Osteoblast (primary cell): ENCODE measurements at places on chromosomes 5 and 9. TPM values are rescaled to one million over a fixed set of nuclear protein-coding genes. Genes with fewer than 3 reads are reported as not detected.

DNA sequence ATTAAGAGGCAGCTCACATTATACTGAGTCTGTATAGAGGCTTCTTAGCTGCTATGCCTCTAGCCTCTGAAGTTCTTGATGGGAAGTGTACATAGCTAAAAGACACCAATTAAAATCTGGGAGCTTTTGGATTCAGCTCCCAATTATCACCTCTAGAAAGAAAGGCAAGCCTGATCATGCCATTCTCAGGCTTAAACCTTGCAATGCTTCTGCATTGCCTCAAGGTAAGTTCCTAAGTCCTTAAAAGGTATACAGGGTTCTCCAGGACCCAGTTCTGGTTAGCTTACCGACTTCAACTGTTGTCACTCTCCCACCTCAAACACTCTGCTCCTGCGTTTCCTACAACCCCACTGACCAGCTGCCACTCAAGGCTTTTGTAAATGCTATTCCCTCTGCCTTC, 17.5 kb upstream of the CCL28 start:
- H3K27me3 ChIP-seq: no peaks in the 10 kb centered on the region
- DNase-seq: no peak
- no peak overlapping the region for H3K27ac ChIP-seq
- no peak overlapping the region for H3K4me3 ChIP-seq
- H3K36me3 ChIP-seq: no peaks in the 10 kb centered on the region

GRCh38 chr5:8493176-8493575, 624.2 kb downstream of the MTRR start:
- H3K4me3 ChIP-seq: no peak overlapping the region
- H3K36me3 ChIP-seq: no peaks in the 10 kb centered on the region

GRCh38 chr9:113616116-113616515, 152.6 kb downstream of the RGS3 start:
- no peaks in the 10 kb centered on the region for H3K36me3 ChIP-seq

GRCh38 chr5:91245871-91246270, 137.2 kb downstream of the ARRDC3 start:
- no peaks in the 10 kb centered on the region for H3K4me1 ChIP-seq
- no peak for DNase-seq
- no peak overlapping the region for H3K27ac ChIP-seq
- no peak overlapping the region for H3K4me3 ChIP-seq

DNA sequence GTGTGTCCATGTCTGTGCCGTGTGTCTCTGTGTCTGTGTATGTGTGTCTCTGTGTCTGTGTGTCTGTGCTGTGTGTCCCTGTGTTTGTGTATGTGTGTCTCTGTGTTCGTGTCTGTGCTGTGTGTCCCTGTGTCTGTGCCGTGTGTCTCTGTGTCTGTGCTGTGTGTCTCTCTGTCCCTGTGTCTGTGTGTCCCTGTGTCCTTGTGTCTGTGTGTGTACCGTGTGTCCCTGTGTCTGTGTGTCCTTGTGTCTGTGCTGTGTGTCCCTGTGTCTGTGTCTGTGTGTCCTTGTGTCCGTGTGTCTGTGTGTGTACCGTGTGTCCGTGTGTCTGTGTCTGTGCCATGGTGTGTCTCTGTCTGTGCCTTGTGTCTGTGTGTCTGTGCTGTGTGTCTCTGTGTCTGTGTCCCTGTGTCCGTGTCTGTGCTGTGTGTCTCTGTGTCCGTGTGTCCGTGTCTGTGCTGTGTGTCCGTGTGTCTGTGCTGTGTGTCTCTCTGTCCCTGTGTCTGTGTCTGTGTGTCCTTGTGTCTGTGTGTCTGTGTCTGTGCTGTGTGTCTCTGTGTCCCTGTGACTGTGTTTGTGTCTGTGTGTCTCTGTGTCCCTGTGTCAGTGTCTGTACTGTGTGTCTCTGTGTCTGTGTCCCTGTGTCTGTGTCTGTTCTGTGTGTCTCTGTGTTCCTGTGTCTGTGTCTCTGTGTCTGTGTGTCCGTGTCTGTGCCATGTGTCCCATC, 23.2 kb downstream of the CACNA1B start:
- H3K27me3 ChIP-seq: no peaks in the 10 kb centered on the region
- H3K27ac ChIP-seq: no peak overlapping the region
- no peaks in the 10 kb centered on the region for H3K4me1 ChIP-seq
- no peak overlapping the region for H3K4me3 ChIP-seq
- no peaks in the 10 kb centered on the region for H3K36me3 ChIP-seq

CD274 gene
- 0.72 and 1.5 TPM in 2 replicates for total RNA-seq
